ENCODE measurements at places on chromosomes 16 and 17.

DNA sequence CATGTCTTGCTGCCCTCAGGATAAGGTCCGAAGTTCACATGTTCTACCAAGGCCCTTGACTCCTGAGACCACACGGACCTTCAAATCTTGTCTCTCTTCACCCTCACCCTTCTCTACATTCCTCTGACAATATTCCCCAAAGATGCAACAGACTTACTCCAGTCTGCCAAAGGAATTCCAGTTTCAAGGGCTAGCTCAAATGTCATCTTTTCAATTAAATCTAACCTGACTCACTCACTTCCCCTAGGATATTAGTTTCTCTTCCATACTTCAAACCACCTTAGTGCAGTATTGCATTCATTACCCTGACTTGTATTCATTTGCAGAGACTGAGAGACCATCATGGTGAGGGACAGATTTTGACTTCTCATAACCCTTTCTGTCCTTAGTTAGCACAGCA lies 59.6 kb upstream of the ADCY9 start:
- DNase-seq, result no peak

GRCh38 chr16:51392521-51393187 lies 241.6 kb upstream of the SALL1 start:
- DNase-seq, result no peak

DNA sequence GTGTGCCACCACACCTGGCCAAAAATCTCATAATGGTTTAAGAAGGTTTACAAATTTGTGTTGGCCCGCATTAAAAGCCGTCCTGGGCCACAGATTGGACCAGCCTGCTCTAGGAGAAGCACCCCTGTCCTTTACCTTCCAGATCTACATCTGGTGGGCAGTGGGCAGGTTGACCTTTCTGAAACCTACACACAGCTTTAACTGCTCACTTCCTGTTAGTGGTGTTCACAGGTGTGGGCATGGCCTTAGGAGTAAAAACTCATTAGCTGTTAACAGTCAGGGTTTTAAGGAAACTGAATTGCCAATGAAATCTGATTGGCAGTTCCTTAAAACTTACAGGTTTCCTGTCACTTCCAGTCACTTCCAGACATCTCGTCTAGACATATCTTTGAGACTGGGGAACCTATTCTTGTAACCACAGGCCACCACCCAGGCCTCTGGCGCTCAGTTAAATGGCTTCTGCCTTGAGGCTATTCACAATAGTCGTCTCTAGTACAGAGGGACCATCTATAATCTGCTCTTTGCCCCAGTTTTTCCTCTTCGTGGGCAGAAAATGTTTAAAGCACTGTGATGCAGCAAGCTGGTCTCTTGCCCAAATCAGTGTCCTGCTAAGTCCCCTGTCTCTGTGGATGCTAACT lies 29.3 kb downstream of the GNGT2 start:
- DNase-seq, result no peak

- DNase-seq, result no peak
Measured at GRCh38 chr17:34714475-34715410, 135.4 kb downstream of the TMEM132E start.

DNA sequence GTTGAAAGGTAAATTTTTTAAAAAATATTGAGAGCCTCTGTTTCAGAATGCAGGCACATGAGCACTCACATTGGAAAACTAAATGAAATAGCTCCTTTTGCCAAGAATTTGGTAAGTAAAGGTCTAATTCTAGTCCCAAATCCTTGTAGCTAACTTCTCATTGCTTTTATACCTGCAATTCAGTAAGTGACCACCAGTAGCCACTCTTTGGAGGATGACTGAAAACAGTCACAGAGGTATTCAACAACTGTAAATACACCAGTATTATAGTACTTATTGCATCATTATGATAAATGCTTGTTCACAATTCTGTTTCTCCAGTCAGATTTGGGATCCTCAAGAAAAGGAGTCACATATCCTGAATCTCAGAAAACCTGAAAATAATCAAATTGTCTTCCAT lies 562.4 kb upstream of the CDH11 start:
- no peak for DNase-seq

- no peak for DNase-seq
Measured at GRCh38 chr16:86960266-86960665, 356.9 kb downstream of the C16orf95 start.

- no peak for DNase-seq
Measured at GRCh38 chr16:50831751-50832150, 89.9 kb downstream of the CYLD start.

Data from left ventricle myocardium superior (tissue), 1 donor.